ENCODE measurements at places on chromosomes 4 and X.
A peak's percentile ranks its signal among the peaks of the same experiment; 100 is the strongest.

- no peaks in the 10 kb centered on the region for H3K36me3 ChIP-seq
- H3K4me3 ChIP-seq, result no peak overlapping the region
- no peak for DNase-seq
- H3K27me3 ChIP-seq, result no peaks in the 10 kb centered on the region
- no peaks in the 10 kb centered on the region for H3K4me1 ChIP-seq
Observed at GRCh38 chr4:147361726-147362125, 119.2 kb upstream of the EDNRA start.

DNA sequence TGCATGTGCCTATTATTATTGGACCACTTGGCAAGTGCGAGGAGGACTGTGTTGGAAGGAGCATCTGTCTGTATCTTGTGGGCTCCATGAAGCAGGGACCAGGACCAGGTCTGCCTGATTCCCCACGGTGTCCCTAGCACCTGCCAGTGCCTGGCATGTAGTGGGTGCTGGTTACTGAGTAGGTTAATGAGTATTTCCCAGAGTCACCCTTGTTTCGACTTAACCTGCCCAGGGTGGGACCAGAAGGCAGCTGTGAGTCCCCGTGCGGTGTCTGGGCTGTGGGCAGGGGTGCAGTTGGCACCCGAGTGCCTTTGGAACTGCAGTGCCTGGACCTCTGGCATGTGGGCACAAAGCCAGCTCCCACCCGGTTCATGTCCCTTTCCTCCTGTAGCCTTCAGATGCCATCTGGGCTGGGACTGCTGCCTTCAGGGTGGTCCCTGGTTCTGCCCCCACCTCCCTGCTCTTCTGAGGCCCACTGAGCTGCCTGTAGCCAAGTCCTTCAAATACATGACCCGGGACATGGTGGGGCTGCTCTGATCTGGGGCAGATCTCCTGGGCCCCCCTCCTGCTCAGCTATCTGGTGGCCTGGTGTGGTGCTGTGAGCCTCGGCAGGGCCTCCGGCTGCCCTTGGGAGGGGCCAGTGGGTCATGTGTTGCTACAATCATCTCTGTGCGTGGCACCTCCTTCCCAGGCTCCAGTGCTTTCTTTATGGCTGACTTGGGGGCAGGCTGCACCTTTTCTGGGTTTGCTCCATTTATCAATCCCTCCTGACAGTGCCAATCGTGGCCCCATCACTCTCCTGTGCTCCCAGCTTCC, 53.0 kb upstream of the SORCS2 start:
- no peak for DNase-seq
- H3K27me3 ChIP-seq, result no peaks in the 10 kb centered on the region
- H3K4me3 ChIP-seq, result no peak overlapping the region
- no peaks in the 10 kb centered on the region for H3K36me3 ChIP-seq
- H3K27ac ChIP-seq, result no peak overlapping the region
- H3K4me1 ChIP-seq, result no peaks in the 10 kb centered on the region

GRCh38 chr4:145580906-145581305, 38.3 kb upstream of the MMAA start:
- DNase-seq, result no peak
- H3K36me3 ChIP-seq, result no peaks in the 10 kb centered on the region
- no peak overlapping the region for H3K27ac ChIP-seq

DNA sequence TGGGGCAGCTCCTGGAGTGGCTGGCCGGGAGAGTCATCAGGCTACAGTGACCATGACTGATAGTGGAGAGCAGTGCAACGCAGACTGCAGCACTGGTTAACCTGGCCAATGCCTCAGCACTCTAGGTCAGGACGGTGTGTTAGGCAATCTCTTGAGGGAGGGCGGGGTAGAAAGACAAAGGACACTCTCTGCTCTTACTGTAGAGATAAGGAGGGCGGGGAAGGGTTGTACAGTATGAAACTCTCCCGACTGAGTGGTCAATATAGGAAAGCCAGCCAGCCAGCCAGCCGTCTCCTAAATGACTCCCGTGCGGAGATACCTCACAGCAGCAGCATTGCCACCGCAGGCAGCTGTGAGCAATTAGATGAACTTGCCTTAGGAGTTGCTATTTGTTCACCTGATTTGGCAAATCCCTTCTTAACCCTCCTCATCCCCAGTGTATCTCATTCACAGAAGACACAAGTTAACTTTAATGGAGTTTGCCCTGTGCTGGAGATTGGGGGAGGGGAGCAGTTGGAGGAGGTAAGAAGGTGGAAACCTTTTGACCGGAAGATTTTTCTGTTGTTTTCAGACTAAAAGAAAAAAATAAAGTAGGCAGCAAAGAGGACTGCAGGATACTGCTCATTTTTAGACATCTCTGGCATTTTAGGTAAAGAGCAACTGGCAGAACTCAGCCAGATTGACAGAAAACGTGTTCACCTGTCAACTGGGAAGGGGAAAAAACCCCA, 330.5 kb downstream of the HNRNPD start:
- peak; percentile 78 for DNase-seq
- peaks cover 48% of the 10 kb centered on the region for H3K27me3 ChIP-seq
- peak overlapping the region; percentile 85 for H3K4me3 ChIP-seq
- no peaks in the 10 kb centered on the region for H3K36me3 ChIP-seq

- H3K36me3 ChIP-seq, result no peaks in the 10 kb centered on the region
- H3K4me1 ChIP-seq, result no peaks in the 10 kb centered on the region
- DNase-seq, result no peak
- no peak overlapping the region for H3K27ac ChIP-seq
Observed at GRCh38 chrX:150842198-150842685, 56.2 kb downstream of the CD99L2 start.

DNA sequence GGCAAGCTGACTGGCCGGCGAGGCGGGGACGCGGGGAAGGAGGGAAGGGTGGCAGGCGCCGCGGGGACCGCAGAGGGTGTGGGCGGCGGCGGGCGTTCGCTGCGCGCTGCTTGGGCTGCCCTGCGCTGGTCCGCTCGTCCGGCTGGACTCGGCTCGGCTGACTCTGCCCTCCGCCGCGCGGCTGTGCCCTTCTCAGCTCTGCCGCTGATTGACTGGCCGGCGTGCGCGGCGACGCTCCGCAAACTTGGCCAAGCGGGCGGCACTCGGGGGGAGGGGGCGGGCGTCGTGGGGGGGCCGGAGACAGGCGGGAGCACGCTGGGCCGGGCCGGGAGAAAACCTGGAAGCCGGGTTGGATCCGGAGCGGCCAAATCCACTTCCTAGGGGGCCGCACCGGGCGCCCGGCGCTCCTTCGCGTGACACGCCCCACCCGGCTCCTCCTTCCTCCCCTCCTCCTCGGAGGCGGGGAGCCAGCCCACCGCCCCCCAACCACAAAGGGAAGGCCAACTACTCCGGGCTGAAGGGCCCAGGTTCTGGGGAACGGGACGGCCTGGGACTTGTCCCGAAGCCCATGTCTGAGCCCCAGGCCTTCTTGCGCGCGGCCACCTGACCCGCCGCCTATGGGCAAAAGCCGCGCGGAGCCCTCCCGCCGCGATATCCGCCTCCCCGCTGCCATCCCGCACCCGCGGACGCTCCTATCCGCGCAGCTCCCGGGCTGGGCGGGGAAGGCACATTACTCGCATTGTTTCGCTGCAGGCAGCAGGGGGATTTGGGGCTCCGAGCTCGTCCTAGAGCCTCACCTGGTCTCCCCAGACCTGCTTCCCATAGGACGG, at the start of gene GPC4:
TSS of gene GPC4 (minus strand) at position 214 of the 830 bp plus-strand sequence. CDS start 524 bp downstream, outside the sequence.
- no peaks in the 10 kb centered on the region for H3K4me1 ChIP-seq
- peak; percentile 90 for DNase-seq
- no peaks in the 10 kb centered on the region for H3K27me3 ChIP-seq
- H3K36me3 ChIP-seq, result peaks cover 23% of the 10 kb centered on the region

GRCh38 chrX:110678591-110678990, 117.0 kb downstream of the CHRDL1 start:
- H3K4me1 ChIP-seq, result no peaks in the 10 kb centered on the region
- no peak overlapping the region for H3K4me3 ChIP-seq
- peak; percentile 50 for DNase-seq
- H3K27ac ChIP-seq, result no peak overlapping the region
- no peaks in the 10 kb centered on the region for H3K27me3 ChIP-seq
- no peaks in the 10 kb centered on the region for H3K36me3 ChIP-seq

- H3K27me3 ChIP-seq, result no peaks in the 10 kb centered on the region
- H3K36me3 ChIP-seq, result no peaks in the 10 kb centered on the region
- H3K27ac ChIP-seq, result no peak overlapping the region
- no peaks in the 10 kb centered on the region for H3K4me1 ChIP-seq
Observed at GRCh38 chr4:17339376-17339775, 172.5 kb downstream of the QDPR start.
